ENCODE measurements at places on chromosomes 12 and 14.
A peak's percentile ranks its signal among the peaks of the same experiment; 100 is the strongest.

- no peak for DNase-seq
These were observed 134.3 kb downstream of the ZNF664 start for GRCh38 chr12:124107351-124107750.

GRCh38 chr12:125220404-125221273 lies 155.4 kb downstream of the AACS start:
- no peak for DNase-seq

- no peak for DNase-seq
These were observed 460.8 kb downstream of the TMEM117 start for GRCh38 chr12:44296624-44297197.

DNA sequence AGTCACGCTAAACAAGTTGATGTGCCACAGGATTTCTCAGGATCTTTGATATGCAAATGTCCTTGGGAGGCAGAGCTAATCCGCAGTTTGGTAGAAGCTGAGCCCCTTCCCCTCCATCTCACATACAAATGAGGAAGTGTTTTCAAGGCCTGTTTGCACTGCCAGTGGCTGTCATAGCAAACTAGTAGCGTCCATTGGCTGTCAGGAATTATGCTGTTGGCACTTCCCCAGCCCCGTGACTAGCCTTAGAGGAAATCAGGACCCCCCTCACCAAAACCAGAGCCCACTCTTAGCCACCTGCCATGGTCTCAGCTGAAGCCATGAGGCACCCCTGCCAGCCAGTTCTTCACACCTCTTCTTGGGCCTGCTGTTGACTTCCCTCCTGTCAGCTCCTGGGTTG lies 253.9 kb downstream of the CACNA1C start:
- DNase-seq, result no peak

DNA sequence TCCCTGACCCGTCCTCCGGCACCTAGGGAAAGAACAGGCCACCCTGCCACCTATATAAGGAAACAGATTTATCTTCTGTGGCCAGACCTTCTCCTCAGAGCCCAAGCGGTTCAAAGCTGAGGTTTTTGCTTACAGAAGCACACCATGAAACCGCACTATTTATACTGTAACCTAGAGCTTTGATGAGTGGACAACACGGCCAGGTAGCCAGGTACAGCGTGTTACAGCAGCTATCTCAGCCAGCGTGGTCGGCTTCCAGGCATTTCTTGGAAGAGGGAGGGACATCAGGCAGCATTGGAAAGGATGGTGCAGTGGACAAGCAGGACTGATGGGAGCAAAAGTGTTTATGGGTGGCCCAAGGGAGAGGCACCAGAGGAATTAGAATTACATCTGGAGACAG lies 34.4 kb downstream of the TTC7B start:
- DNase-seq, result no peak

DNA sequence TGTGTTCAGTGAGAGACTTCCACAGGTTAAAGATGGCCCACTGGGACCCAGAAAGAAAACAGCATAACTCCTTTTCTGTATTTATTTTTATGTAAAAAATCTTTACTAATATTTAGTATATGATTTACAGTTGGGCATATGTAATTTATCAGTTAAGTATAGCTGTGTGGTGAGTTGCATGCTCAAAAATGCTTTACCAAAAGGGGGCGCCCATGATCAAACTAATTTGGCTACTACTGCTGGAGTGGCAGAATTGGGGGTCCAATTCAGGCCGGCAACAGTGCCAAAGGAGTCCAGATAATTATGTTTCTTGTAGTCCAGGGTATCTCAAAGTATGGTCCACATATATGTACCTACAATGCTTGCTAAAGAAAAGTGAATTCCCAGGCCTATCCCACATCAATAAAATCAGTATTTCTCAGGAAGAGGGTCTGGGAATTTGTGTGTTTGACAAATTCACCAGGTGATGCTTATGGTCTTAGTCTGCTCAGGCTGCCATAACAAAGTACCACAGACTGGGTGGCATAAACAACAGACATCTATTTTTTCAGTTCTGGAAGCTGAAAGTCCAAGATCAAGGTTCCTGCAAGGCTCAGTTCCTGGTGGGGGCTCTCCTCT lies 152.0 kb downstream of the KTN1 start:
- DNase-seq, result peak; percentile 24

- DNase-seq, result no peak
These were observed 7.0 kb upstream of the RABGGTA start for GRCh38 chr14:24278424-24278823.

GRCh38 chr14:32311294-32312009 lies 17.6 kb upstream of the AKAP6 start:
- no peak for DNase-seq

GRCh38 chr12:49330631-49331379 lies 6.2 kb downstream of the C1QL4 start:
- DNase-seq, result no peak

GRCh38 chr14:105199093-105199492 lies 18.0 kb upstream of the NUDT14 start:
- DNase-seq, result no peak

DNA sequence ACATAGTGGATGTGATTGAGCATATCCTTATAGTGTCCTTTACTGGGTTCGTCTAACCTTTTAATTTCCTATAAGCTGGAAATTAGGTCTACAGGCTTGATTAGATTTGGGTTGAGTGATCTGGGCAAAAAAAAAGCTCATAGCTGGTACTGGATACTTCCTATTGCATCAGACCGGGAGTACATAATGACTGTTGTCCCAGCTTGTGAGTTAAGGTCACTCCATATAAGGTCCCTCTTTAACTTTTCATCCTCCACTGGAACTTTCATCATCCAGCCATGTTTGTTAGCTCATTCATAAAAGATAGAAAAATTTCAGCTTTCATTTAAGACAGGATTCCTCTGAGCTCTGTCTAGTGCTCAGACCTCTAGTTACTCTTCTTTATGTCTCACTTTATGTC lies 80.8 kb downstream of the C14orf132 start:
- no peak for DNase-seq

GRCh38 chr14:92609955-92610354 lies 96.4 kb downstream of the RIN3 start:
- no peak for DNase-seq

GRCh38 chr12:89138048-89138852 lies 214.1 kb downstream of the DUSP6 start:
- DNase-seq, result no peak

GRCh38 chr12:122860040-122860853 lies 25.0 kb downstream of the HIP1R start:
- DNase-seq, result peak; percentile 70

DNA sequence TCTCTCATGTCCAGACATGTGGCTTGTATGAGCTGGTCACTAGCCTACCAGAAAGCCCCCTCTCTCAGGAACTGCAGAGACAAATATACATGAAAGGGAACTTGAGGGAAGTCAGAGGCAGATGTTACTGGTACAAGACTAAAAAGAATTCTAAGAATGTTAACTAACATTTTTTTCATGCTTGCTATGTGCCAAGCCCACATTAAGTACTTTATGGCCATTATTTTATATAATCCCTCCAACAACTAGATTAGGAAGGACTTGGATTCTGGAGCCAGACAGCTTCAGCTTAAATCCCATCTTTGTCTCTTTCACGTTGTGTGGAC lies 24.6 kb downstream of the TTC9 start:
- DNase-seq, result no peak

GRCh38 chr14:77825895-77826519 lies 26.1 kb downstream of the ADCK1 start:
- no peak for DNase-seq

DNA sequence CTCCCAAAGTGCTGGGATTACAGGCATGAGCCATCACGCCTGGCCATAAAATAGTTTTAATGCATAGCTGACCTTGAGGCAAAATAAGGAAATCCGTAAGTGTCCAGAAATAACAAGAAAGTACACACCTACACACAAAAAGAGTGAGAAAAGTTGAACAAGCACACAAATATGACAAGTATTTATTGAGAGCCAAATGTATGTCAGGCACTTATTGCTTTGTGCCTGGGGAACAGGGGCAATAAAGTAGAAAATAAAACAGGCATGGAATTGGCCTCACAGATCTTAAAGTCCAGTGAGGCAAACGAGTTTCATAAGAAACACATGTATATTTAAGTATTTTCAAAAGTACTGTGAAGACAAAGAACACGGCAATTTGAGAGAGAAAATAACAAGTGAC lies 103.7 kb downstream of the ERGIC2 start:
- DNase-seq, result no peak

DNA sequence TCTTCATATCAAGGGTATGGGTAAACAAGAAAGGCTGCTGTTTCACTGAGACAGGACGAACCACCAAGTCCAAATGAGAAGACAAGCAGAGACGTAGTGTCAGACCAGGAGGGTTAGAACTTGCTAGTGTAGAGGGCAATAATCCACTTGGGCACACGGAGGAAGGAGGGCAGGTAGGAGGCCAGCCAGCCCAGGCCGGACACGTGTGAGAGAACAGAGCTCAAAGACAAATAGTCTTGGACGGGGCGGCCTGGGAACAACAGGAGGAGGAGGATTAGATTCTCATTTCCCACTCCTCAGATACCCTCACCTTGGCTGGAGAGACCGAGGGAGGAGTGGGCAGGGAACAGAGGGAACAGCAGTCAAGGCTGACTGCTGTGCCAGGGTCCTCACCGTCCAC lies 8.8 kb downstream of the DHRS1 start:
- no peak for DNase-seq

DNA sequence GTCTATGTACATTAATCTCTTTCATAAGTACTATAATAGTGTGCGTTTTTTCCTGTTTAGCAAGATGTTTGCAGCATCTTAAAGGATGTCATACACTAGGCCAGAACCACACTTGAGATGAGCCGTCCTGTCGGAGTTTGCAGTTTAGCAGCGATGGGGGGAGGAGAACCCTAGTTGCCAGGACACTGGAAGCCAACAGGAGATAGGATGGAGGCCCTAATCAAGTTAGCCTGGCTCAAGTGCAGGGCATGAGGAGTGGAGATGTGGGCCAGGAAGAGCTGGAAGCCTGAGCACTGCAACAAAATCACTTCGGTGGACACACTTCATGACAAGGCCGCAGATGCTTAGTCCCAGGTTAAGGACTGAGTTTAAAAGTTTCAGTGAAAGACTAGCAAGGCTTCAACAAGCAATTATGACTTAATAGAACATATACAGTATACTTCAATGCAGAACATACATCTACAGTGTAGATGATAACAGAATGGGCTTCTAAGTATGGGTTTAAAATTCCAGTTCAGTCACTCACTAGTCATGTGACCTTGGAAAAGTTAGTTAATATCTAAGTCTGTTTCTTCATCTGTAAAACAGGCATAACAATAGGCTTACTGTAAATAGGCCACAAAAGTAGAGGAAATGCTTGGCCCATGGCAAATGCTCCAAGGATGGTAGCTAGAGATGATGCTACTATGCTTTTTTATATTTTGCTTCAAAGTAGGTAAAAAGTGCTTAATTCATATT lies 77.1 kb downstream of the PTPN21 start:
- no peak for DNase-seq

- no peak for DNase-seq
These were observed 845 bp upstream of the RARG start for GRCh38 chr12:53232646-53233461.

- no peak for DNase-seq
These were observed 792 bp upstream of the CHD4 start for GRCh38 chr12:6607751-6608591.

DNA sequence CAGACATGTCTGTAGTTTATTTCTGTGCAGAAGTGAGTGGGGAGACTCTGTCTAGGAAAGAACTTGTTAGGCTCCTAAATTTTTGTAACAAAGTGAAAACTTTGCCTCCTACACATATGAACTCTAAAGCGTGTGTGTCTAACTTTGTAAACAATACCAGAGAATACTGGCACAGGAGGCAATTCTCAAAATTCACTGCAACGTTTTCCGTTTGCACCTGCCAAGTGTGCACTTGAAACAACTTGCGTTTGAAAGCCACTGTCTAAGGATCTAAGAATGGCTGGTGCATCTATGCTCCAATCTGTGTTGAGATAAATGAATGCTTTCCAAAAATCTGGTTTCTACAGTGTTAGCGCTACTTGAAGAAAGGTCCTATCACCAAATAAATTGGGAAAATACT lies 15.3 kb downstream of the GRIP1 start:
- no peak for DNase-seq

- DNase-seq, result no peak
These were observed 131.6 kb downstream of the PPFIA2 start for GRCh38 chr12:81627336-81628189.

DNA sequence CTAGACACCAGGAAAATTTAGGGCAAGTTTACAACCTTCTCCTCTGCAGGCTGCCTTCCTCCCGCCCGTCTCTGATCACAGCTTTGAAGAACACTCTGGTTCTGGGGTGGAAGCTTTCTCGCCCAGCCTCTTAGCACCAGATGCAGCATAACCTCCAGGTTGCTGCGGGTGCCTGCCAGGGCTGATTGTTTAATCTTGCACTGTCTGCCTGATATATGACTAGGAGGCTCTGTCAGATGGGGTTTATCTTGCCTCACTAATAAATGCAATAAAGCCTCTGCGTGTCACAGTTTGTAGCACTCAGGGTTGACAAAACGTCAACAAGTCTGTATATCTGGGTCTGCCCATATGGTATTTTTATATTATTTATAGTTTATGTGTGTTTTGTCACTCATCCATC lies 388.2 kb downstream of the FUT8 start:
- DNase-seq, result no peak

- no peak for DNase-seq
These were observed 2.1 kb downstream of the ATP2A2 start for GRCh38 chr12:110282956-110283817.
